ENCODE measurements at places on chromosomes 5 and 9.

DNA sequence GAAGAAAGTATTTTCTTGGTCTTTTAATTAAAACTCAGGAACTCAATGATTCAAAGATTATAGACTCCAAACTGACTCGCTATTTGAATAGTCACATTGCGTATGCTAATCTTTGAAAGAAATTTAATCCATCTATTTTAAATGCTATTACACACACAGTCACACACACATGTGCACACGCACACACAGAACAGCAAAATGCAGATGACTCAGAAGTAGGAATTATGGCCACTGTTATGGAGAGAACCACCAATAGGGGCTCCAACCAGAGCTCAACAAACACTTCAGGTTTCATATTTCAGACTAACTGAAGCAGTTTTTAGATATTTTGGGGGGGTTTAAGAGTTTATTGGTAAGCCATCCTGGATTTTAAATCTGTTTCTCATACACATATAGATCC, 1917.9 kb downstream of the EFNA5 start:
- no peak for DNase-seq

DNA sequence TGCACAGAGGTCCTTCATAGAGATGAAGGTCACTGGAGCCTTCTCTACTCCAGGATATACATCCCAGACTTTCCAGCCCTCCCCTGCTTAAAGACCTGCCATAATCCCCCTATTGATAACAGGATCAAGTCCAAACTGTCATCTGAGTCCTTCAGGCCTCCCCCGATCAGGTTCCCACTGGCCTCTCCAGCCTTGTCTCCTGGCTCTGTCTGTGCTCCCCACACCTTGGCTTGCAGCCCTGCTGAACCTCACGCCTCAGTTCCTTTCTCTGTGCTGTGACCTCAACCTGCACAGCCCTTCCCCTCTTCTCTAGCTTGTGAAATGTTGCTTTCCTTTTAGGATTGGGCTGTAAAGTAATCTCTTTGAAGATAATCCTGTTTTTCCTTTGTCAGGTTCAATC, 2.5 kb upstream of the HRH2 start:
- DNase-seq = no peak

DNA sequence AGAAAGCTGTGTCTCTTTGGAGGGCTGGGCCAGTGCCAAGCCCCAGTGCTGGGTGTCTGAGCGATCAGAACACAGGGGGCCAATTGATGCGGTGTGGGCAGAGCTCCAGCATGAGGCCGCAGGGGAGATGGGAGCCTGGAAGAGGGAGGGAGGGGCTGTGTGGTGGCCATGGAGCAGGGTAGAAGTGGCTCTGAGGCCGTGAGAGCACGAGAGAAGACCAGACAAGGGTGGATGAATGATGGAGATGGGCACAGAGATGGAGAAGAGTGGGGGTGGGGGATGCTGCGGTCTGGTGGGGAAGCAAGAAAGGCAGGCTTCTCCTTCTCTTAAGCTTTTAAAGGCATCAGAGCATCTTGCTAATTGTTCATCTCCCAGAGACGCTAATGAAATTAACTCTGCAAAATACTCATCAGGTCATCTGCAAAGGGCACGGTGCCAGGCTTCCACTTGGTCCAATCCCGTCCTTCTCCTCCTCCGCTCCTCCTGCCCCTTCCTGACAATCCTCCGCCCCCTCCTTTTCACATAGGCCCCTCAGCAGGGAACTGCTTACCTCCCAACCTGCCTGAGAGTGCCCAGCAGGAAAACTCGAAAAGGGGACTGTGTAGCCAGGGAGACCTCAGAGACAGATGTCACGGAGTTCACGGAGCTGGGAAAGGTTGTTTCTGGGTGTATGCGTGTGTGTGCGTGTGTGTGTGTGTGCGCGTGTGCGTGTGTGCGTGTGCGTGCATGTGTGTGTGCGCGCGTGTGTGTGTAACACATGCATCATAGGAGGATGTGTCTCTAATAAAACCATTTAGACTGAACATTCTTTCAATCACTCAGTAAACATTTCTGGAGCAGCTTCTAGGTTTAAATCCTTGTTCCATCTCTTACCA, 7.1 kb upstream of the UNC5A start:
- DNase-seq = no peak

GRCh38 chr5:19001054-19001453, 986.9 kb downstream of the CDH18 start:
- no peak for DNase-seq

DNA sequence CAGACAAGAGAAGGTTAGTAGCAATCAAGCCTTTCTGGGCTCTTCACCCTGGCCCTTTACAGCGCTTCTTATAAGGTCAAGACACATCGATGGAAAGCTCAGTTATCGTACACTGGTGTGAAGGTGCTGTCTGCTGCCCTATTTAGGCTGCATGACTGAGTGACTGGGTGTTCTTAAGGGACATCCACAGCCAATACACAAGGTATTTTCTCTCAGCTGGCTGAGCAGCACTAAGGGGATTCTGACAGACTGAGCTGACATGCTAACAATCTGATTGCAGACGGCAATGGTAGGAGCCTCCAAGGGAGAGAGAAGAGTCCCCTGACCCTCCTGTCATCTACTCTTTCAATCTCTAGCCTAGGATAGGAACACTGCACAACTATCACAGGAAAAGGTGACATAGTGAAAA, 577.9 kb downstream of the ISL1 start:
- no peak for DNase-seq

- DNase-seq = peak; percentile 88
Measured at GRCh38 chr9:37198831-37199230, 78.5 kb downstream of the ZCCHC7 start.

DNA sequence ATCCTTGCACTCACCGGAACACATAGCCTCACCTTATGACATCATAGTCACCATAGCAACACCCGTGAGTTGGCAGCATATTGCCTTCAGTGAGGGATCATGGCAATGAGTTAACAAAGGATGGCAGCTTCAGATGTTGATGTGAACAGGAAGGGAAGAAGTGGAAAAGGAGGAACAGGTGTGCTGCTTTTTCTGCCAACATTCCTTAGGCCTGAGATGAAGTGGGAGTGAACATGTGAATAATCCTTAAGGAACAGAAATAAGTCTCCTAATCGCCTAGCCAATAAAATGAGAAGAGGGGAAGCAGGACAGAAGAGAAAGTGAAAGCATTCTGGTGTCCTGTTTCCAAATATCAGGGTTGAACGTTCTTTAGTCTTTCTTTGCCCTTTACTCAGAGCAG, 360.0 kb downstream of the BRINP1 start:
- DNase-seq = no peak

DNA sequence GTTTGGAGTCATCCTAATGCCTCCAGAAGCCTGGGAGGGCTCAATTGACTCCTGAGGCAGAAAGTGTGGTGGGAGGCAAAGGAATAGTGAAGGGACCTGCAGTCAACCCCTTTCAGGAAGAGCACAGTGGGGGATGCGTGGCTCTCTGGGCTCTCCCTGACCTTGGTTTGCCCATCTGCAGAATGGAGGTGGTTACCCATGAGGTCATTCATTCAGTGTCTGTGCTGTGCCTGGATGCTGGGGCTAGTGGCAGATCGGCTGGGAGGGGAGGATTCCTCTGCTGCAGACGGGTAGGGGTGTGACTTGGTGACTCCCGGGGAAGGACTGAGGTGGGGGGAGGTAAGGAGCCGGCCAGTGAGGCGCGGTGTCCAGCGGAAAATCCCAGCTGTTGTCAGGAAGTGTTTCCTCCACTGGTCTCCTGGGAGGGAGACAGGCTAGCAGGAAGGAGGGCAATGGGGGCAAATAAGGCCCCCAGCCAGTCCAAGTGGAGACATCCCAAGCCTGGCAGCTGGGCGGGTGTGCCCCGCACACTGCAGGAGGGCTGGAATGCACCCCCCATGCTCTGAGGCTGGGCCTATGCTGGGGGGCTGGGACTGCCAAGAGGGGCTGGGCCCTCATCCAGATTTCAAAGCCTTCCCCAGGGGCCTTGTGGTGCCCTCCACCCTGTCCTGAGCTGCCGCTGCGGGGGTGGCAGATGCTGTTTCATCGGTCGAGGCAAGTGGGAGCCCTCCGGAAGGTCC, 10.9 kb downstream of the CXXC5 start:
- DNase-seq = no peak

- no peak for DNase-seq
Measured at GRCh38 chr5:17160756-17161040, 56.7 kb upstream of the BASP1 start.

DNA sequence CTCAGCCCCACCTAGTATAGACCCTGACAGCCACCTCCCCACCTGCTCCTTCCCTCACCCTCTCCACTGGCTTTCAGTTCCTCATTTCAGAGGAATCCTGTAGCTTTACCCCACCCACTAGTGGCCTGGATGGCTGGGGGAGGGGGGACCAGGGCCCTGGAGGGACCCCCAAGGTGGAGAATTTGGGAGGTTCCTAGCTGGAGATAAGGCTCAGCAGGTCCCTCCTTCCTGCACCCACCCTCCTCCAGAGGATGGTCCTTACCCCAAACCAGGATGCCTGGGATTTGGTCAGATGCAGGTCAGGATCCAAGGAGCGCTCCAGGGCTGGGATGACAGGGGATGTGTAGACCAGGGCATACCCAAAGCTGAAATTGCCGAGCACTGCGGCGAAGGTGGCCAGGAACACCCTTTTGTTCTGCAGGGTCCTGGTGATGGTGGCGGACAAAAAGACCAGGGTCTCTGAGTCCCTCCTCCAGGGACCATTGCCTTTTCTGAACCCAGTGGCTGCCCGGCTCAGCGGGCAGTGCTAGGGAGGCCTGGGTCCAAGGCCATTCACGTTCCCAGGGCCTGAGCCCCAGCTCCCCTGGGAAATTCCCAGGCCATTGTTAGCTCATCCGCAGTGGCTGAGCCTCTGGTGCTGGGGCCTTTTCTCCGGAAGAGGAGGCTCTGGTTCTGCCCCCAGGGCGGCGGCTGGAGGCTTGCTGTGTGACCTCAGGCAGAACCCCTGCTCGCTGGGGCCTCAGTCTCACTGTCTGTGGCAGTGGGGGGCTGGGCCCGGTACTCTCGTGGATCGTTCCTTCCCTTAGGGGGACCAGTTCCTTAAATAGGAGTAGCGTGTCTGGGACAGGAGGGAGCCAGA, 678 bp downstream of the SLC2A6 start:
- DNase-seq = peak; percentile 82

DNA sequence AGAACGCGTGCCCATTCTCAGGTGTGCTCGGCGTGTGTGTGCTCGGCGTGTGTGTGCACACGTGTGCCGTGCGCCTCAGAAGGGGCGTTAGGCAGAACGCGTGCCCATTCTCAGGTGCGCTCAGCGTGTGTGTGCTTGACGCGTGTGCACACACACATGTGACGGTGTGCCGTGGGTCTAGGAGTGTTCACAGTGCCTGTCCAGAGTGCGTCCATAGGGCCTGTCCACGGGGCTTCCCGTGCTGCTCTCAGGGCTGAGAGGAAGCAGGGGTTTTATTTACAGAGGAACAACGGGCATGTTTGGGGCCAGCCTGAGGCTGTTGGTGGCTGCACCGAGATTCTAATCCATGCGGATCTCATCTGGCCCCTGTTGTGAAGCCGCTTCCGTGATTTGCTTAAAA, 14.2 kb upstream of the AHRR start:
- no peak for DNase-seq

DNA sequence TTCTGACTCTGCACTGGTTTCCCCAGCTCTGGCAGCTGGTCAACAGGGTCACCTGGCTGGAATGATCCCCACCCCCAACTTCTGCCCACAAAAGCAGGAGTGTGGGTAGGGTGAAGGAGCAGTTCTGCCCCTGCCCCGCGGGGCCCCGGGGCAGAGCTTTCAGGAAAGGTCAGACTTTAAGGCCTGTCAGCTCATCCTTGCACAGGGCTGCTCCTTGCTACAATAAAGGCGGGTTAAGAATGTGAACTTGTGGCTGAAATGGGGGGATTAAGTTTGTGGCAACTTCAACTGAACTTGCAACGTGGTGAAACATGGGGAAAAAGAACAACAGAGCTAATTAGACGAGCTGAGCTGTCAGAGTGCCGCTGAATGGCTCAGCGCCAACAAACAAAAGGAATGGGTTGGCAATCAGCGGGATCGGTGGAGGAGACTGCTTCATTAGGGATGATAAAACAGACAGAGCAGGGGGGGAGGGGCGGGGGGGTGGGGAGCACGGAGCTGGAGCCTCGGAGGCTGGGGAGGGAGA, 50.8 kb downstream of the CRB2 start:
- no peak for DNase-seq

GRCh38 chr5:172668594-172669071, 27.6 kb downstream of the NEURL1B start:
- no peak for DNase-seq

GRCh38 chr9:95101326-95101725, 216.2 kb downstream of the FANCC start:
- DNase-seq = no peak

- DNase-seq = no peak
Measured at GRCh38 chr5:89204756-89205155, 321.8 kb upstream of the MEF2C start.

- no peak for DNase-seq
Measured at GRCh38 chr5:35046774-35047173, 975 bp downstream of the AGXT2 start.

GRCh38 chr9:98702835-98703380, 5.8 kb downstream of the GABBR2 start:
- no peak for DNase-seq

- DNase-seq = no peak
Measured at GRCh38 chr5:82221020-82221419, 57.1 kb downstream of the RPS23 start.

DNA sequence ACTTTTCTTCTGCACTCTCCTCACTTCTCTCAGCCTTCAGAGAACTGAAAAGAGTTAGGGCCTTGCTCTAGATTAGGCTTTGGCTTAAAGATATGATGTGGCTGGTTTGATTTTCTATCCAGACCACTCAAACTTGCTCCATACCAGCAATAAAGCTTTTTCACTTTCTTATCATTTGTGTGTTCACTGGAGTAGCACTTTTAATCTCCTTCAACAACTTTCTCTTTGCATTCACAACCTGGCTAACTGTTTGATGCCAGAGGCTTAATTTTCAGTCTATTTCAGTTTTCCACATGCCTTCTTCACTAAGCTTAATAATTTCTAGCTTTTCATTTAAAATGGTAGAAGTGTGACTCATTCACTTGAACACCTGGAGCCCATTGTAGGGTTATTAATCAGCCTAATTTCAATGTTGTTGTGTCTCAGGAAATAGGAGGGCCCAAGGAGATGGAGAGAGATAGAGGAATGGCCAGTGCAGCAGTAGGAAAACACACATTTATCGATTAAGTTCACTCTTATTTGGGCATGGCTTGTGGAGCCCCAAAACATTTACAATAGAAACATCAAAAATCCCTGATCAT, 5.9 kb downstream of the ATPSCKMT start:
- DNase-seq = no peak

GRCh38 chr5:58085800-58086199, 374.1 kb downstream of the PLK2 start:
- DNase-seq = no peak

DNA sequence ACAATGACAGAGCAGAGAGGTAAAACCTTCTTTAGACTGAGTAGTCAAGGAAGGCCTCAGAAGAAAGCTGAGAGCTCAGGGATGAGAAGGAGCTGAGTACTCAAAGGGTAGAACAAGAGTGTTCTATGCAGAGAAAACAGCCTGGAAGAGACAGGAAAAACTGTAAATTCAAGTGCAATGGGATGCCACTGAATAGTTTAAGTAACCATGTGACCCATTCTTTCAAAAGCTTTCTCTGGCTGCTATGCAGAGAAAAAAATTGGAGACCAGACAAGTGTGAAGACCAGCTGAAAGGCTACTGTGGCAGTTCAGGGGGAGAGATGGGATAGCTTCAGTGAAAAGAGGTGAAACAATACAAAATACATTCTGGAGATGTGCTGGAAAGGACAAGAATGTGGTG, 61.3 kb upstream of the RNF38 start:
- no peak for DNase-seq
